CD4-positive, alpha-beta T cell treated with Interleukin-1 beta for 1 hour (primary cell): ENCODE measurements at places on chromosomes 12 and 14.

DNA sequence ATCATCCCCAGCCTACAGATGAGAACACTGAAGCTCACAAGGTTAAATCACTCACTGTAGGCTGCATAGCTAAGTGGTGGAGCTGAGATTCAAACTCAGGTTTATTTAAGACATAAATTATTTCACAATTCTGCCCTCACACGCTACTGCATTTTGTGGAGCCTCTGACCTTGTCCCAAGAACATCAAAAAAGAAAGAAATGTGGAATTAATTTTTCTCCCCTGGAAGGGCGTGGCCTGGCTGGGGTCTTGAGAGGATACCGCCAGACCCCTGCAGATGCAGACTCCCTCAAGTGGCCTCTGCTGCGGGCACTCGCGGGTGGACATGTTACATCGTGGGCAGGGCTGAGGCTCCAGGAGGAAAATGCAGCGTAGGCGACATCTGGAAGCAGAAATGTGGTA, 40.6 kb downstream of the LTBP2 start:
- DNase-seq: no peak

DNA sequence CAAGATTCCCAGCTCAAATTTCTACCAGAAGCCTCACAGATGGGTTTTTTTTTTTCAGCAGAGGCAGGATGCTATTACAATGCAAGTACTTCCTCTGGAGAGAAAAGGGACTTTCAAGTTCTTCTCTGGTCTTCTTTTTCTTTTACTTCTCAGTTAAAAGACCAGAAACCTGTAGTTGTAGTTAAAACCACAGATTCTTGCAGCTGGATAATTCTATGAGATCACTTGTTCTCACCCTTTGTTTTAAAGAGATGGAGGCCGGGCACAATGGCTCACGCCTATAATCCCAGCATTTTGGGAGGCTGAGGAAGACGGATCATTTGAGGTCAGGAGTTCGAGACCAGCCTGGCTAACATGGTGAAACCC, 47.6 kb upstream of the OVCH1 start:
- no peak for DNase-seq

GRCh38 chr12:48197549-48197970, 5.5 kb downstream of the OR10AD1 start:
- DNase-seq: peak; percentile 53

DNA sequence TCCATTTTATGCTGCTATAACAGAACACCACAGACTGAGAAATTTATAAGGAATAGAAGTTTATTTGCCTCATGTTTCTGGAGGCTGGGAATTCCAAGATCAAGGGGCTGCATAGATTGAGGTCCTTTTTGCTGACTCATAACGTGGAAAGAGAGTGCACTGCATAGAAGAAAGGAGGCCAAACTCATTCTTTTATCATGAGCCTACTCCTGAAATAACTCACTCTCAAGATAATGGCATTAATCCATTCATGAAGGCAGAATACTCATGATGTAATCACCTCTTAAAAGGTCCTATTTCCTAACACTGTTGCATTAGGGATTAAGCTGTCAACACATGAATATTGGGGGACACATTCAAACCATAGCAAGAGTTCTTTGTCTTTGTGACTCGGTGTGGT, 60.0 kb upstream of the FBXO33 start:
- no peak for DNase-seq

GRCh38 chr14:92254786-92255185, 68.2 kb upstream of the SLC24A4 start:
- DNase-seq: no peak
